ENCODE measurements at places on chromosomes 2 and 18. TPM values are rescaled to one million over a fixed set of nuclear protein-coding genes. Genes with fewer than 3 reads are reported as not detected.

DNA sequence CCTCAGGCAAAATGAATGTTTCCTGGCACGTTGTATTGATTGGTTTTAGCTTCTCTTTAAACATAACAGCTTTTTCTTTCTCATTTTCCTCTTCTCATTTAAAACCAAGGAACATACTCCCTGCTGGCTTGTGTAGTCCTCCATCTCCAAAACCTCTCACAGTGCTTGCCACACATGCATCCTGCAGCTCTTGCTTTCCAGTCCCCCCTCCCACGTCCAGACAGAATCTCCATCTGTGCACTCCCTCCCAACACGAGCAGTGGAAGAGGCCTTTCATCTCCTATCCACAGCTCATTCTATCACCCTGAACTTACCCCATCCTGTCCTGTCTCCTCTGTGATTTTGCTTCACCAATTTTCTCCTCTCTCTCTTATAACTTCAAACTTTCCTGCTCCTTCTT is 99.6 kb upstream of the THSD7B start:
- DNase-seq, result no peak

- peak; percentile 95 for DNase-seq
Measured at GRCh38 chr2:219402665-219403515, 15.2 kb upstream of the DNPEP start.

DNA sequence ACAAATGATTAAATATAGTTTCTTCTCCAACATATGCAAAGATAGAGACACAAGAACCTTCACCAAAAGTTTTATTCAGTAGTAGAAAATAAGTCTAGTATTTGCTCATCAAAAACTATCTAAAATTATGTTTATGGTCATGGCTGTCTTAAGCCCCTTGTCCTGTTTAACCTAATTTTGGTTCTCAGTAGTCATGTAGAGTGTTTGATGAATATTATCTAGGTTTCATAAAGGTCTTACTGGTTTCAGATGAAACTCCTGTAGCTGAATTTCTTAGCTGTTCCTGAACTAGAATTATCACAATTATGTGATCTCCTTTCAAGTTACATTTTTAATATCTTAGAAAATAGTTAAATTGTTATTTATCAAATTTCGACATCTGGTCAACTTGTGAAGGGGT is 228.0 kb upstream of the SPHKAP start:
- DNase-seq, result no peak

DNA sequence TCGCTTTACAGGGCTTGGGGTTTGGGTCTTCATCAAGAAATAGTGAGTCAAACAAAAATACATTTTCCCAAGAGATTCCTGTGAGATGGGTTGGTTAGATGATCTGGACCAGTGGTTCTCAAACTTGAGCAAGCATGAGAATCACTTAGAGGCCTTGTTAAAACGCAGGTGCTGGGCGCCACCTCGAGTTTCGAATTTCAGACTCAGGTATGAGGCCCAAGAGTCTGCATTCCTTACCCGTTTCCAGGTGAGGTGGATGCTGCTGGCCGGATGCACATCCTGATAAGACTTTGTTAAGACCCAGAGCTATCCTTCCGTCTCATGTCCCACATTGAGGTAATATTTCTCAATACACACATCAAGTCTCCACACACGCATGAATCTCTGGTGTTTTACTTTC is 707.8 kb upstream of the SALL3 start:
- DNase-seq, result no peak

DNA sequence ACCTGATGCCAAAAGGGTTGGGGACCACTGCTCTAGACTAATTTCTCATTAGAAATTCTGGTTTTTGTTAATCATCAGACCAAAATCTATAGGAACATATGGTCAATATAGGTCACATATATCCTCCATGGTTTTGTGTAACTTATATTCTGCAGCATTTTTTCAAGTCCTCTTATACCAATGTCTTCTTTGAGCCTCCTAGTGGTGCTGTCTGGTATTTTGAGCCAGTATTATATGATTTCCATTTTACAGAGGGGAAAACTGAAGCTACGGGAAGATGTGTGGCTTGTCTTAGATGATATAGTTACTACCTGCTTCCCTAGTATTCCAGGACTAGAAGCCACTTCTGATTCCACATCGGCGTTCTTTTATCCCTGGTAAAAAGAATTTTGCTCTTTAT is 13.8 kb downstream of the MAPK4 start:
- DNase-seq, result peak; percentile 43

DNA sequence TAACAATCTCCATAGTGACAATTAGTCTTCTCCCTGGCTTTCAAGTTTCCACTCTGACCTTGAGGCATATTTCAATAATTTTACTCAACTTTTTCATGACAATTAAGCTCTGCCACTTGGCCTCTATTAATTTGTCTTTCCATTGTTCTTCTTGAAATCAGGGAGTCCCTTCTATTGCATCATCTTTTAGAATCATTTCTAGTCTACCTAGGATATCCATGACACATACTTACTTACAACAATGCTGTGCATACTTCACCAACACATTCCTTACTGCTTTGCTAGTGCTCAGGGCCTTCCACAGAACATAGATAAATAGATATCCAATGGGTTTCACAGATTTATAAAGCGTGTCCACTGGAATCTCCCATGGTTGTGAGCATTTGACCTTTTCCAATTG is 331.5 kb upstream of the LRP1B start:
- no peak for DNase-seq

- peak; percentile 69 for DNase-seq
Measured at GRCh38 chr2:80303909-80304837, at the start of gene LRRTM1. Gene LRRTM1, minus strand, starts transcription at chr2:80304752. Its CDS starts 933 bp downstream, at chr2:80303819.

- DNase-seq, result no peak
Measured at GRCh38 chr2:199163613-199164458, 293.9 kb downstream of the SATB2 start.

DNA sequence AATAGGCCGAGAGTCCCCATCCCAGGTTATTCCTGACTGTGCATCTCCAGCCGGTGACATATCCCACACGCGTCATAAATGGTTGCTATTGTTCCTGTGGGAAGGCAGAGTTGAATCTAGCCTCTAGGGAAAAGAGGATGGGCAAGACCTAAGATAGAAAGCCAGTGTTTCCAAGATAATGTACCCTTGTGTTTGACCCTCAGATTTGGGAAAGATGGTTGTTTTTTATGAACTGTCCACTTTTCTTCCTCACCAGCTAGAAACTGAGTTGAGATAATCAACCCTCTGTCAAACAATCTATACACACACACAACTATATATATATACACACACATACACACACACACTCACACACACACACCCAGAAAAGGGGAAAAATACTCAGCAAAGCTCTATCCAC is 131.0 kb downstream of the PRKCE start:
- DNase-seq, result no peak

DNA sequence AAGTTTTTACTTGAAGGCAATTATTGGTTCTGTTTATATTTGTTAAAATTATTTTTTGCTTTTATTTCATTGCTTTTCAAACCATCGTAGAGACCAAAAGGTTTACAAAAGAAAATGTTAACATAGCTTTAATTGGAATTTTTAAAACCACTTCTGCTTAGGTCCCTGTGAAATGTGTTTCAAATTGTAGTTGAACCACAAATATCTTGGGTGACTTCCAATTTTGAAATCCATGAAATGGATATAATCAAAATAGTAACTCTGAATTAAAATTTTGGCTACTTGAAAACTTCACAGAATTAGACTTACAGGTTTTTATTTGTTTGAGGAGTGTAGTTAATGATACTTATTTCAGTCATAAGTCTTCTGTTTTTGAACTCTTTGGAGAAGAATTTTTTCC is 3.1 kb upstream of the SPAG16 start:
- DNase-seq, result no peak

DNA sequence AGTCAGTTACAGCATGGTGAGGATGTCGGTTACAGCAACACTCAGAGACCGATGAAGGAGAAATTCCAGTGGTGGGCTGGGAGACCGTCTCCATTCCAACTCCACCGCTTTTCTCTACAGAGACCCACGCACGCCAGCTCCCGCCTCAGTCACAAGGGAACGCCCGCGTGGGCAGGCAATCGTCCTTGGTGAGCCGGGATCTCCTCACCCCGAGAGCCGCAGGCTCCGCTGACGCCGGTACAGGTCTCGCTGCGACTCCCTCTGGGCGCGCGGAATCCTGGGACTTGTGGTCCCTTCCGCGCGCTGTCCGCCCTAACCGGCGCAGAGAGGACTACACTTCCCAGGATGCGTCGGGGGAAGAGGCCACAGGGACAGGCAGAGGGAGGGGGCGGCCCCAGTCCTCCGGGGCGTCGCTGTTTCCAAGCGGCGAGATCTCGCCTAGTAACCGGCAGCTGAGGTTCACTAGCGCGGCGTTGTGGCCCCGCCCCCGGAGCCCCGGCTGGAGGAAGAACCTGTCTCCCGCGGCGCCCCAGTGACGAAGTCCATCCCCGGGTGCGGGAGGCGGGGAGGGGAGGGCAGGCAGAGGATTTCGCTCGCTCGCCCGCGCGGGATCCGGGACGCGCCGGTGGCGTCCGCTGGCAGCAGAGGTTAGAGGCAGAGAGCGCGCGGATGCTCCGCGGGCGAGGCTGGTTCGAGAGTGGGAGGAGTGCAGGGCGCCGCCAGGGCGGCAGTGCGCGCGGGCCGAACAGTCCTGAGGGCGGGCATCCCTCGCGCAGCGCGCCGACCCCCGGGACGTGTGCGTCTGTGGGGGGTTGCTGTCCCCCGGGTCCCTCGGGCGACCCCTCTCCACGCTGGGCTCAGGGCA is at the start of gene EML6:
Gene EML6, plus strand, starts transcription at position 532 of the 865 bp plus-strand sequence. CDS start 1,400 bp downstream, outside the sequence.
- peak; percentile 100 for DNase-seq

DNA sequence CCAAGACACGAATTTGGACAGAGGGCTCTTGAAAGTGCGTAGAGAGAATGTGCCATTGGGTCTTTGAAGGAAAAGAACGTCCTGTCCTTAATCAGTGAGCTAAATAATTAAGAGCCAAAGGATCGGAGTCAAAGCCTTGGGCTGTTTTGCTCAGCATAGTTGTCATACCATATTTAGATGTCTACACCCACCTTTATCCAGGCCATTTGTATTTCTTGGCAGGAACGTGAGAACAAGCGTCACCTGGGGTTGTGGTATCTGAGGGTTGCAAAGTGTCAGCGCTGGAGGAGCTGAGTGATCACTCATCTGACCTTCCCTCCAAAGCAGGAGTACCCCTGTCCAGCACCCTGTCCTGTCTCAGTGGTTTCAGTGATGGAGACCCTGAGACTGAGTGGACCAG is 4.5 kb downstream of the LPIN1 start:
- no peak for DNase-seq

- no peak for DNase-seq
Measured at GRCh38 chr2:183948861-183949260, 649.5 kb upstream of the ZNF804A start.

- DNase-seq, result no peak
Measured at GRCh38 chr18:48304906-48305693, 104.1 kb downstream of the ZBTB7C start.

GRCh38 chr2:5530011-5530696 is 162.0 kb upstream of the SOX11 start:
- no peak for DNase-seq

DNA sequence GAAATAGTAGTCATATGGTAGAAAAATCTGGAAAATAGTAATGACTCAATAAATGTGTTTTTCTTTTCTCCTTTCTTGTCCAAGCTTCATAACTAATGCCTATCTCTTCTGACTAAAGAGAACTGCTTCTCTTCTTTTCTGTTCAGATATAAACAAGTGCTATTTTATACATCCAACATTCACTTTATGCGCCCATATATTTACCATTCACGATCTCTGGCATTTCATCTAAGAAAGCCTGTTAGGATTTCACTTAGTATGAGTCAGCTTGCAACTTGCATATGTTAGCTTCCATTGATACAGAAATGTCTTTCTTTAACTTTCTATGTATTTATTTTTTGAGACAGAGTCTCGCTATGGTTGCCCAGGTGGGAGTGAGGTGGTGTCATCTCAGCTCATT is 224.9 kb downstream of the VAPA start:
- no peak for DNase-seq

DNA sequence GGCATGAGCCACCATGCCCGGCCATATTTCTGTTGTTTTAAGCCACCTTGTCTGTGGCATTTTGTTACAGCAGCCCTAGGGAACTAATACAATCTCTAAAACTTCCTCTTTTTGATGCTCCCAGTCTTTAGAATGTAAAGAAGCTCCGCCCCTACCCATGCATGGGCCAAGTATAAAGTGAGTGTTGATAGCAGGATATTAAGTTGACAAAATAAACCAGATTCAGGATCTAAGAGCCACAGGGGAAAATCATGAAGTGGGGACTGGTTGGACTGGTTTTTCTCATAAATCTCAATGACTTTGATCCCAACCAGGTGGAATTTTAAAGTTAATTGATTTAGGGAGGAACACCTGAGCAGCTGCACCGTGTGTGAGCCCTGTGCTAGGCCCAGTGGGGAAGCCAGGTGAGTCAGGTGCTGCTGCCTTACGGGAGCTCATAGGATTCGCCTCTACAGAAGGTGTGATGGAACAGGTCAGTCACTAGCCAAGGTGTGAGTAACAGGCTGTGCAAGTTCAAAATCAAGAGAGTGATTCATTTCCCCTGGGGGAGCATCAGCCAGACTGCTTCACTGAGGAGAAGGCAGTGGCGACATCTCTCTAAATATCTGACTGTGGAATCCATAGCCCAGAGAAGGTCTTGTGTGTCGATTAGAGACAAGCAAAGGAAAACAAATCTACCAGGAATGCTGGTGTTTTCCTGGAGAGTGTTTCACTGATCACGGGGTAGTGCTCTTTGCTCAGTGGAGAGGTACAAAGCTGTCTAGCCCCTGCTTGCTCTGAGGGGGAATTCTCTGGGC is 63.0 kb upstream of the MSH2 start:
- no peak for DNase-seq

DNA sequence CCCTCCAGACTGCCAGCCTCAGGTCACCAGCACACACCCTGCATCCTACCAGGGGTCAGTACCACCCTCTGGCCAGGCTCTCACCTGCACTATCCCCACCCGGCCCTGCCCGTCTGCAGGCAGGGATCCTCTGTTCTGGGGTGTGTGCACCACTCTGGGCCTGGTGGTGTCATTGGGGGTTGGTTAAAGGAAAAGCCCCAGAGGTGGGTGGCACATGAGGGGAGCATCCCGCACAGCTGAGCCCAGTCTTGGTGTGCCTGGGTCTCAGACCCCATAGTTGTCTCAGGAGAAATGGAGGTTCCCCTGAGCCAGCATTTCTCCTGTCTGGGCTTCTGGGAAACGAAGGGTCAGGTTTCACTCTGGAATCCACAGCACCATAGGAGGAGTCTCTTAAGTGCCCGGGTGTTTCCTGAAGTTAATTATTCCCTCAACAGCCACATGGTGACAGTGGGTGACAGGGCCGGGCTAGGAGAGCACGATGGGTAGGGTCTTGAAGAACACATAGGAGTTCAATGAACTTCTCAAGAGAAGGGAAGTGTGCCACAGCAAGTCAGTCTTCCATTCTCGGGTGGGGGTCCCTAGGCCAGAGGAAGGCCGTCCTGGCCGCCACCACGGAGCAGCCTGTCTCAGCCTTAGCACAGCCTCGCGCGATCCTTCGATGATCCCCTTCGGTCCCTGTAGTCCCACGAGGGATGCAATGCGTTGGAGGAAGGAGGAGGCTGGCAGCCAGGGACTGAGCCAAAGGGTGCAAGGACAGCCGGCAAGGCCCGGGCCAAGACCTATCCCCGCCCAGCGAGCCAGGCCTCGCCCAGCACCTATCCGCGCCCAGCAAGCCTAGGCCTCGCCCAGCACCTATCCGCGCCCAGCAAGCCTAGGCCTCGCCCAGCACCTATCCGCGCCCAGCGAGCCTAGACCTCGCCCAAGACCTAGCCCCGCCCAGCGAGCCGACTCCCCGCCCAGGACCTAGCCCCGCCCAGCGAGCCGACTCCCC is 1.1 kb upstream of the FARP2 start:
- peak; percentile 88 for DNase-seq

Gene ATP6V1C2
- polyA plus RNA-seq, result 1.5 TPM

Gene FSIP2
- polyA plus RNA-seq, result 3.0 TPM

Gene MC5R
- polyA plus RNA-seq, result 0.21 TPM

Gene DCC
- polyA plus RNA-seq, result 0.99 TPM

Gene HOXD1
- polyA plus RNA-seq, result not detected

Gene NDC80
- polyA plus RNA-seq, result 48.3 TPM

Gene GALNT5
- 0.05 TPM for polyA plus RNA-seq

Gene CCDC138
- polyA plus RNA-seq, result 25.8 TPM

Gene INPP4A
- 8.5 TPM for polyA plus RNA-seq

Gene C2orf74
- polyA plus RNA-seq, result 18.2 TPM

Data from GM23338 (cell line).